ENCODE measurements at places on chromosomes 6 and 20. TPM values are rescaled to one million over a fixed set of nuclear protein-coding genes. Genes with fewer than 3 reads are reported as not detected.

GRCh38 chr6:67068781-67069180 lies 1361.8 kb upstream of the EYS start:
- H3K4me1 ChIP-seq = no peaks in the 10 kb centered on the region
- H3K36me3 ChIP-seq = no peaks in the 10 kb centered on the region
- DNase-seq = no peak

DNA sequence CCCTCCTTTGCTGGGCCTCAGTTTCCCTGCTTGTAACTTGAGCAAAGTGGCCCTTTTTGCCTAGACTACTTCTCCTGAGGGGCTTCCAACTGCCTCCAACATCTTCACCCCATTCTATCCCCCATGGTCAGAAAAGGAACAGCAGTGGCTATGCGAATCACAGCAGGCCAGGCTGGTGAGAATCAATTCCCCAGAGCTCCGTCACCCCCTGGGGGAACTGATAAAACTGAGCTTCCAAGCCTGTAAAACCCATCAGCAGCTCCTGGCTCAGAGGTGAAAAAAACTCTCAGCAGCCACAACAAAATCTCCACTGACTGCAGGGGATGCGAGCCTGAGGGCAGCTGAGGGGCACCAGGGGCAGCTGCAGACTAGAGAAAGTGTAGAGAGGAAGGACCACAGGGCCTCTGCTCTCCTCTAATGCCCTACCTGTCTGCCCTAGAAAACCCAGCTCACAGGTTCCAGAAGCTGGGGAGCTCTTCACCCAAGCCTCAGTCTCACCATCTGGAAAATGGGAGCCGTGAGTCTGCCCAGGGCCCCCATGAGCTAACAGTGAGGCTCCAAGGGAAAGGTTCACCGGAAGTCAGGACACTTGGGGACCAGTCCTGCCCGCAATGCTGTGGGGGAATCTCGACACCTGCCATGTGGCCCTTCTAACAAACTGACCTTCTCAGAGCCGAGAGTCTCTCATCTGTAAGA lies 120.6 kb downstream of the GRM4 start:
- no peak overlapping the region for H3K4me3 ChIP-seq
- no peak overlapping the region for H3K27ac ChIP-seq
- H3K4me1 ChIP-seq = no peaks in the 10 kb centered on the region
- DNase-seq = no peak
- peaks cover 5% of the 10 kb centered on the region for H3K27me3 ChIP-seq
- no peaks in the 10 kb centered on the region for H3K36me3 ChIP-seq

GRCh38 chr20:42588847-42589246 lies 600.9 kb downstream of the PTPRT start:
- no peak overlapping the region for H3K27ac ChIP-seq
- H3K4me3 ChIP-seq = no peak overlapping the region
- H3K36me3 ChIP-seq = no peaks in the 10 kb centered on the region
- no peaks in the 10 kb centered on the region for H3K4me1 ChIP-seq
- no peak for DNase-seq

DNA sequence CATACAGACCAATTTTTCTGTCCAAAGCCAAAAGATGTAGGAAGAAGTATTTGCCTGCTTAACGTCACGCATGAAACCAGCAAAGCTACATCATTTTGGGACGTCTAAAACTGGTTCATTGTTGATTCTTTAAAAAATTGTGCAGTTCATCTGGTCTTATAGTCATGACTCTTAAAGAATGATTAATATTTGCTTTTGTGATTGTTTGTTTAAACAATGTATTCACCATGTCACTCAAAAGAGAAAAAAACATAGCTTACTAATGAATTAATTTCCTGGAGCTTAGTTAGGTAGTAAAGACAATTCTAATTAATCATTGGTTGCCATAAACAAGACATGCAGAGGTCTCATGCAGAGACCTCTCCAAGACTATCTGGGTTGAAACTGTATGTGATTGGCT lies 157.3 kb downstream of the RPS12 start:
- no peaks in the 10 kb centered on the region for H3K4me1 ChIP-seq
- H3K36me3 ChIP-seq = no peaks in the 10 kb centered on the region
- no peak for DNase-seq
- no peak overlapping the region for H3K4me3 ChIP-seq

DNA sequence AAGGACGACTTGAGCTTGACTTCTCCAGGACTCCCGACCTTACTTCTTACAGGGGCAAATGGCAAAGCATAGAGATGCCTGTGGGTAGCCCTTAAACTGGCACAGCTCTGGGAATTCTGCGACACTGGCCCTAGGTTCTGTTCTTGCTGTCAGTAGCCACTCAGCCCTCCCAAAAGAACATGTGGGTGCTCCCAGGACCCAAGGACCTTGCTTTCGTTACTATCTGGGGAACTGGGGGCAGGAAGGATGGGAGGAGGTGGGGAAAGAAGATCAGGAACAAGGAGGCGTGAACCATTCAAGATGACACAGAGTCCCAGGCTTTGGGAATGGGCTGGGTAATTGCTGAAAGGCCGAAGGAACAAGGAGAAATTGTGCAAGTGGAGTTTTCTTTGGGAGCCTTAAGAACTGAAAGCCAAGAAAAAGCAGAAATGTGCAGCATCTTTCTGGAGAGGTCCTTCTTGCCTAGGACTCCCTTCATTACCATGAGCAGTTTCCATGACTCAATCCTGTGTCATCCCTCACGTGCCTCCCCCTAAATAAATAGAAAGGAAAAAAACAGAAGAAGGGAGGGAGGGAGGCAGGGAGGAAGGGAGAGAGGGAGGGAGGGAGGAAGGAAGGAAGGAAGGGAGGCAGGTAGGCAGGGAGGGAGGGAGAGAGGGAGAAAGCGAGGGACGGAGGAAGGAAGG lies 284.6 kb upstream of the FOXQ1 start:
- no peaks in the 10 kb centered on the region for H3K4me1 ChIP-seq
- peaks cover 6% of the 10 kb centered on the region for H3K27me3 ChIP-seq
- no peak overlapping the region for H3K4me3 ChIP-seq
- DNase-seq = no peak
- H3K27ac ChIP-seq = no peak overlapping the region

DNA sequence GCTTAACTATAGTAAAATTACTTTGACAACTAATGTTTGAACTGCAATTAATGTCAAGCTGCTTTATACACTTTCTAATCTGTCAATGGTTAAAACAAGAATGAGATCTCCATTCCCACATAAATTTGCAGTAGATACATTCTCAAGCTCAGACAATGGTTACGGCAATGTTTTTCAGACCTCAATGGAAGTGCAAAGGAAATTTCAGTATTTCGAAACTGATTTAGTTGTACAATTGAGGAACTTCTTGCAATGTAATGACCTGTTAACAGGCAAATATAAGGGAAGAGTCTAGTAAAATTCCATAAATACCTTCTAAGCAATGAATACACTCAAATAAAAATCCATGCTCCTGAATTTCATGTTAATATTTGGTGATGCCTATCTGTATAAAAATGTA lies 94.7 kb downstream of the ADTRP start:
- H3K36me3 ChIP-seq = no peaks in the 10 kb centered on the region
- H3K27me3 ChIP-seq = no peaks in the 10 kb centered on the region
- DNase-seq = no peak
- no peak overlapping the region for H3K27ac ChIP-seq

DNA sequence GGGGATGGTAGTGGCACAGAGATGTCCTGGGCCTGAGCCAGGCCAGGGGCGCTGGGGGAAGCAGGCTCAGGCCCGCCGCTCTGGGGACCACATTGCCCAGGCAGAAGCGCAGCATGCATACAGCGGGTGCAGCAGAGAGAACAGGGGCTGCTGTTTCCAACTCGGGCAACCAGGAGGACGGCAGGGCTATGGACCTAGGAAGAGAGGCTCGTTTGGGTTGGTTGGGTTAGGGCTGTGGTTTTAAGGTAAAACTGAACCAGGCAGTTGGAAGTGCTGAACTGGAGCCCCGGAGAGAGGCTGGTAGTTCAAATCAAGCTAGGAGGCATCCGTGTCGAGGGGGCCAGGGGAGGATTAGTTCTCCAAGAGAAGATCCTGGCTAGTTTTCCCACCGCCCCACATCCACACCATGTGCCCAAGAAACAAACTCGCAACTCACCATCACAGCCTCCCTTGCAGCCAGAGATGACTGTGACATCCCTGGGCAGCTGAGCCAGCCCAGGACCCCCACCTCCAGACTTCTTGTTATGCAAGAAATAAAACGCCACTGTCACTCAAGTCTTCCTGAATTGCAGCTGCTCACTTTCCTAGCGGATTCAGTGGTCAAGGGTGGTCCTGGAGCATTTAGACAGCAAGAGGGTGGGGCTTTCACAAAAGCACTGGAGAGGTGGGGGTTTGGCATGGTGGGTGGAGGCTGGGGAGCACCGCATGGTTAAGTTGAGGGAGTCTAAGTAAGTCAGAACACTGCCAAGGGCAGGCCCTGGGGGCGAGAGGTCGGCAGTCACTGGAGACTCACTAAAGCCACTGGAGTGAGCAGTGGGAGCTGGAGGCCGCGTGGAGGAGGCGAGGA lies 161.2 kb downstream of the GRM4 start:
- no peak overlapping the region for H3K27ac ChIP-seq
- H3K4me3 ChIP-seq = no peak overlapping the region
- peaks cover 5% of the 10 kb centered on the region for H3K4me1 ChIP-seq
- H3K36me3 ChIP-seq = no peaks in the 10 kb centered on the region

- DNase-seq = no peak
- no peak overlapping the region for H3K4me3 ChIP-seq
- H3K27me3 ChIP-seq = no peaks in the 10 kb centered on the region
Observed at GRCh38 chr6:157830354-157831017, 7.4 kb downstream of the SNX9 start.

- no peaks in the 10 kb centered on the region for H3K36me3 ChIP-seq
- DNase-seq = no peak
- H3K27ac ChIP-seq = no peak overlapping the region
Observed at GRCh38 chr20:6606651-6607050, 160.8 kb upstream of the BMP2 start.

DNA sequence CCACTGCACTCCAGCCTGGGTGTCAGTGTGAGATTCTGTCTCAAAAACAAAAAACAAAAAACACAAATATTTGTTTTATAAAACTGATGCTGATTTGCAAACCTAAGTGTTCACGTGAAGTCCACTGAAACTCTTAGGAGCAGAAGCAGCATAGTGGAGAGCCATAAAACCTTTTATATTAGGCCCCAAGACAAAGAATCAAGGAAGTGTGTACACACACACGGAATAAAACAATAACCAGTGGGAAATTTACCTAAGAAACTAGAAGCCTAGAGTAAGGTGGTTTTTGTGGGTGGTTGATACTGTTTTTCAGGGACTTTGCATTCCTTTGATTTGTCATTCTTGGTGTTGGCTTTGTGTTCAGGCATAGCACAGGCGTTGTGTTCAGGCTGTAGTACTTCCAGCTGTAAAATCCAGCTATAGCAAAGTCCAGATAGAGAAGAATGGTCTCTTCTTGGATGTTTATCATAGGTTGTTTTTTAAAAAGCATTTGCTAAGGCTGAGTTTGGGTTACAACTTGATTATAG lies 61.3 kb downstream of the ATRN start:
- H3K27me3 ChIP-seq = no peaks in the 10 kb centered on the region
- no peak overlapping the region for H3K27ac ChIP-seq
- no peak for DNase-seq
- H3K4me1 ChIP-seq = no peaks in the 10 kb centered on the region

- peaks cover 2% of the 10 kb centered on the region for H3K27me3 ChIP-seq
- no peak overlapping the region for H3K27ac ChIP-seq
- H3K4me3 ChIP-seq = peak overlapping the region; percentile 20
- H3K4me1 ChIP-seq = peaks cover 4% of the 10 kb centered on the region
- H3K36me3 ChIP-seq = no peaks in the 10 kb centered on the region
- no peak for DNase-seq
Observed at GRCh38 chr6:125251516-125252220, 50.1 kb downstream of the HDDC2 start.

- no peak for DNase-seq
- no peaks in the 10 kb centered on the region for H3K4me1 ChIP-seq
- no peaks in the 10 kb centered on the region for H3K36me3 ChIP-seq
- H3K4me3 ChIP-seq = no peak overlapping the region
- no peaks in the 10 kb centered on the region for H3K27me3 ChIP-seq
Observed at GRCh38 chr6:143328876-143329275, 121.6 kb downstream of the ADAT2 start.

- H3K27me3 ChIP-seq = peaks cover 31% of the 10 kb centered on the region
- H3K27ac ChIP-seq = no peak overlapping the region
- H3K4me3 ChIP-seq = no peak overlapping the region
Observed at GRCh38 chr6:41488433-41489119, 57.6 kb upstream of the FOXP4 start.

SLC24A3 gene
- not detected for total RNA-seq

PTPRT gene
- not detected for total RNA-seq

OTOR gene
- total RNA-seq = not detected

LAMA2 gene
- 0.65 TPM for total RNA-seq

BNIP5 gene
- total RNA-seq = not detected

TREML1 gene
- total RNA-seq = not detected

LGSN gene
- total RNA-seq = not detected

BPIFA1 gene
- not detected for total RNA-seq

ARHGAP40 gene
- total RNA-seq = not detected

All from activated T-helper 1 cell treated with anti-CD3 and anti-CD28 coated beads, Interleukin-12 subunit alpha, Interleukin-12 subunit beta, Interleukin-2, Interleukin-4 antibody, amounts not matched to agents 30 ng/mL and 10 ng/mL and 1 ng/mL, durations not matched to agents 14 hours and 24 hours and 36 hours (primary cell).